ENCODE measurements at places on chromosomes 1 and 21.
A peak's percentile ranks its signal among the peaks of the same experiment; 100 is the strongest.

DNA sequence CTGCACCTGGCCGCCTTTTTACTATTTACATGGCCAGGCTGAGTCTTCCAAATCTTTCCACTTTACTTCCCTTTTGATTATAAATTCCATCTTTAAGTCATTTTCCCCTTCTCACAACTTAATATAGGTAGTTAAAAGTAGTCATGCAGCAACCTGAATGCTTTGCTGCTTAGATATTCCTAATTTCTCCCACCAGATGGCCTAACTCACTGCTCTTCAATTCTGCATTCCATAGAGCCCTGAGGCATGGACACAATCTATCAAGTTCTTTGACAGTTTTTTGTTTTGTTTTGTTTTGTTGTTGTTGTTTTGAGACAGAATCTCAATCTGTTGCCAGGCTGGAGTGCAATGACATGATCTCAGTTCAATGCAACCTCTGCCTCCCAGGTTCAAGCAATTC lies 21.7 kb upstream of the FAAH start:
- no peak for DNase-seq

- DNase-seq: no peak
These were observed 17.0 kb upstream of the RUNX3 start for GRCh38 chr1:24946861-24947658.

DNA sequence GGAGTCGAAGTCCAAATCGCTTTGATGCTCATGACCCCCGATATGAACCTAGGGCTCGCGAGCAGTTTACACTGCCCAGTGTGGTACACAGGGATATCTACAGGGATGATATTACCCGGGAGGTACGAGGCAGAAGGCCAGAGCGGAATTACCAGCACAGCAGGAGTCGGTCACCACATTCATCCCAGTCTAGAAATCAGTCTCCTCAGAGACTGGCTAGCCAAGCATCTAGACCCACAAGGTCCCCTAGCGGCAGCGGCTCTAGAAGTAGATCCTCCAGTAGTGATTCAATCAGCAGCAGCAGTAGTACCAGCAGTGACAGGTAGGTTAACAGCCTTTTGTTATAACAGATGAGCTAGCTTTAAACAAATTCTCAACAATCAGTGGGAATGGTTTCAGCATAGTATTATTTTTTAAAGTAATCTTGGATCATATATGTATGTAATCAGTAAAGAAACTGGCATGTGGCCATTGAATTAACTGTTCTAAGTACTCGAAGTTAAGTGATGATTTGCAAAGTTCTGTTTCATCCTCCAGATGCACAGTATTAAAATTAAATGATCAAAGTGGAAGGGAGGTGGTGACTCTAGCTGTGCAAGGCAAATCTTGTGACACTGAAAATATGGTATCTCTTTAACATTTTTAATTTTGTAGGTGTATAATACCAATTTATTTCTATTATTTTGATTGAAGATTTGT lies 29.0 kb downstream of the SPEN start:
- no peak for DNase-seq

GRCh38 chr1:30929135-30929889 lies 20.8 kb upstream of the SDC3 start:
- DNase-seq: no peak

DNA sequence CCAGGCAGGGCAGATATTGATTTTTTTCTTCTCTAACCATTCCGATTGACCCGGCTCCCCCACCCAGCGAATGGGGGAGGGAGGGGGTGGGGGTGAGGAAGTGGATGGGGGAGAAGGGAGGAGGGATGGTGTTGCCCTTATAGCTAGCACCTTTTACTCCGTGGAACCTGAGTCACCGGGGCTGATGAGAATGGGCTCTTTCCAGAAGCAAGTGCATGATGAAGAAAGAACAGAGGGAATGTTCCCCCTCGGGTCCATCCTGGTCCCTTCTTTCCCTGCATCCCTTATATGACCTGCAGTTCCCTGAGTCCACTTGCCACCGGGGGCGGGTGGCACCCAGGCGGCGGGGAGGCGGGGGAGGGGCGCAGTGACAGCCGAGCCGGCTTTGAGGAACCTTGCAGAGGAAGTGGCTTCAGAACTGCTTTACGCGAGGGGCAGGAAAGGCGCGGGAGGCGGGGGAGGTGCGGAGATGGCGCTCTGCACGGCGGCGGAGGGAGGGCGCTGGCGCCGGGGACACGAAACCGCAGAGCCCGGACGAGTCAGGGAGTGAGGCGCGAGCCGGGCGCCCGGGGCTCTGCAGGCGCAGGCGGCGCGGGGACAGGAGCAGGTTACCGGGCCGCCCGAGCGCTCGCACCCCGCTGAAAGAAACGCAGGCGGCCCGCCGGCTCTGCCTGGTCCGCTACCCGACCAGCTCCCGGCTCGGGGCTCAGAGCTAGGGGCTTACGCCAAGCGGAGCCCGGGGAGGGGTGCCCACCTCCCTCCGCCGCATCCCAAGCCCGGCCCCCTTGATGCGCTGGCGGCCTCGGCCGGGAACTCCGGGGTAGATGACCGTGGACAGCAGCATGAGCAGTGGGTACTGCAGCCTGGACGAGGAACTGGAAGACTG lies 49.7 kb downstream of the RASSF5 start:
- DNase-seq: peak; percentile 56

GRCh38 chr21:33388188-33388587 lies 15.0 kb upstream of the IFNGR2 start:
- no peak for DNase-seq

- no peak for DNase-seq
These were observed 3.6 kb downstream of the ECM1 start for GRCh38 chr1:150511551-150511950.

DNA sequence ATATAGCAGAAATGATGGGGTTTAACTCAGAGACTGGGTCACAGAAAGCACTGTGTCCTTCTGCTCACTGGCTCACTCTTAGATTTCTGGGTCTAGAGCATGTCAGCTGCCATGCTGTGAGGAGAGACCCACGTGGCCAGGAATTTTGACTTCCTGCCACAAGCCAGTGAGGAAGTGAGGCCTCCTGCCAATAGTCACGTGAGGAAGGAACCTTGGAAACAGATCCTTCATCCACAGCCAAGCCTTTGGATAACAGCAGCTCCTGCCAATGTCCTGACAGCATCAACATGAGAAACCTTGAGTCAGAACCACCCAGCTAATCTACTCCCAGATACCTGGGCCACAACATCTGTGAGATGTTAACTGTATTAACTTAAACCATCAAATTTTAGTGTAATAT lies 114.5 kb upstream of the PLPPR5 start:
- no peak for DNase-seq

GRCh38 chr1:161082996-161083747 lies 6.2 kb downstream of the NECTIN4 start:
- no peak for DNase-seq

GRCh38 chr1:167913895-167914496 lies at the start of gene ADCY10:
ADCY10 (minus strand) TSS chr1:167914134; CDS start chr1:167905140, 8,994 bp downstream.
- DNase-seq: no peak

- no peak for DNase-seq
These were observed 171.8 kb upstream of the IVNS1ABP start for GRCh38 chr1:185488808-185489207.

DNA sequence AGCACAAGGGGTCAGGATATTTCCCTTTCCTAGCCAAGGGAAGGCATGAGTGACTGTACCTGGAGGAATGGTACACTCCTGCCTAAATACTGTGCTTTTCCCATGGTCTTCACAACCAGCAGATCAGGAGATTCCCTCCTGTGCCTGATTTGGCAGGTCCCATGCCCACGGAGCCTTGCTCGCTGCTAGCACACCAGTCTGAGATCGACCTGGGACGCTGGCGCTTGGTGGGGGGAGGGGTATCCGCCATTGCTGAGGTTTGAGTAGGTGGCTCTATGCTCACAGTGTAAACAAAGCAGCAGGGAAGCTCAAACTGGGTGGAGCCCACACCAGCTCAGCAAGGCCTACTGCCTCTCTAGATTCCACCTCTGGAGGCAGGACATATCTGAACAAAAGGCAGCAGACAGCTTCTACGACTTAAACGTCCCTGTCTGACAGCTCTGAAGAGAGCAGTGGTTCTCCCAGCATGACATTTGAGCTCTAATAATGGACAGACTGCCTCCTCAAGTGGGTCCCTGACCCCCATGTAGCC lies 486.0 kb upstream of the CHRM3 start:
- no peak for DNase-seq

DNA sequence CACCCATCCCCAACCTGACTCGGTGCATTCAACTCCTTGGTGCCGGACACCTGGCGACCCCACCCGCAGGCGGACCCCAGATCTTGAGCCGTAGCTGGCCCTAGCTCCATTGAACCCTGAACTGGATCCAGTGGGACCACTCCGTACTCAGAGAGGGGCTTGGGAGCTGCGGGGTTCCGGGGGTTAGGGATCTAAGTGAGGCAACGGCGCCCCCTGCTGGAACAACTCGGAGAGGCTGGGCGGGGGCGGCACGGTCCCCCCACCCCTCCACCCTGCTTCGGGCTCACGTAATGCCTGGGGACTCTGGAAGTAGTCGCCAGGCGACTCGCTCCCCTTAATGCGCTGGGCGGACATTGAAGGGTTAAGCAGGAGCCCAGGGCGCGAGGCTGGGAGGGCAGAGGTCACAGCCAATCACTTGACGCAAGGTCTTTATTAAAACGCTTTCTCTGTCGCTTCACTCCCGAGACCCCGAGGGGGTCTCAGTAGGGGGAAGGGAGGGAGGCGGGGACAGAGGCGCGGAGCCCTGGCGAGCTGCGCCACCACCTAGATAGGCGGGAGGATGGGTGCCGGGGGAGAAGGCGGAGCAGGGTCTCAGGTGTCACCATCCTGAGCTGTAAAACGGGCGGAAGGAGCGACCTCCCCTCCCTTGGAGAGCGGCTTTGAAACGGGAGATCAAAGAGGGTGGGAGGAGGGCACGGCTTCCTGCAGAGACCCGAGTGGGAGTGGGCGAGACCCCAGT lies 704 bp upstream of the CRABP2 start:
- peak; percentile 81 for DNase-seq

DNA sequence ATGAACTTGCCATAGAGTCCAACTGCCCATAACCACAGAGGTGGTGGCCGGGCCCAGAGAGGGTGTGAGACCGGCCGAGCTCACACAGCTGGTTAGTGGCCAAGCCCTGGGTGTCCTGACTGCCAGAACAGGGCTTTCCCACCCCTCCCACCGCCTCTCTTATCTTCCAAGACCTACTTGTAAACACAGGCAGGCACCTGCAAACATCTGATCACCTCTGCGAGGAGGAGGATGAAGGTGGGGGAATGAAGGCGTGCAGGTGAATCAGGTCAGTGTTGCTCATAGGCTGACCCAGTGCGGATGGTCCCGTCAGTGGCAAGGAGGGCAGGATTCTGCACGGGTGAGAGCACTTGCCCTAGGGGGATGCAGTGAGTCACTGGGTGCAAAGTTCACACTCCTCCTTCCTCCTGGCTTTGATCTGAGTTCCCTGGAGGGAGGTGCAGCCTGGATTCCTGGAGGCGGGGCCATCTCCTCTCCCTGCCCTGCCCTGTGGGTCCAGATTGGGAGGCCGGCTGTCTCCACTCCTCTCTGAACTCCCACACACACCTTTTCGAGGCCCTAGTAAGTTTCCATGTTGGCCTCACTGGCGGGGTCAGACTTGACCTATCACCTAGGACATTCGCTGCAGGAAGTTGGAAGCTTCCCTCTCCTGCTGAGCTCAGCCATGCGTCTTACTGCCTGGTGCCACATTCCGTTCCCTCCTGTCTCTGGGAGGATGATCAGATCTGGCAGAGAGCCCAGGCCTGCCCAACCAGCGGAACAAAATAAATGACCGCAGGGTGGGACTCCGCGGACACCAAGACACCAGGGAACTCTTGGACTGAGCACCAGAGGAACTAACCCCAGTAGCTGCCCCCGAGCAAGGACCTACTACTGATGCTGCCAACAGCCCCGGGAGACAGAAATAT lies 7.3 kb downstream of the UQCRHL start:
- DNase-seq: peak; percentile 50

DNA sequence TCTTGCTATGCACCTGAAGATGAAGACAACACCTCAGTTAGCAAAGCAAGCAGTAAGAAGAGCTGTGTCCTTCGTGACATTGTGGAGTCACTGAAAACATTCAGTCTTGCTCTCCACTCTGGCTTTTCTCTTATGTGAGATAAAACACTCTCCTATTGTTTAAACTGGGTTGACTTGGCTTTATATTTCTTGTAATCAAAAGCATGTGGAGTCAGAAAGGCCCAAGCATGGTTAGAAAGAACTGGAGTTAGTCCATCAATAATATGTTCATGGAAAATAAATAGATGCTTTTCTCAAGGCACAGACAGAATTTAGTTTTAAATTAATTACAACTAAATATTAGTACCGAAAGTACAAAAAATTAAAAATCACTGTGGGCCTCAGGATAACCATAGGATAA lies 61.7 kb downstream of the UBE2U start:
- no peak for DNase-seq

DNA sequence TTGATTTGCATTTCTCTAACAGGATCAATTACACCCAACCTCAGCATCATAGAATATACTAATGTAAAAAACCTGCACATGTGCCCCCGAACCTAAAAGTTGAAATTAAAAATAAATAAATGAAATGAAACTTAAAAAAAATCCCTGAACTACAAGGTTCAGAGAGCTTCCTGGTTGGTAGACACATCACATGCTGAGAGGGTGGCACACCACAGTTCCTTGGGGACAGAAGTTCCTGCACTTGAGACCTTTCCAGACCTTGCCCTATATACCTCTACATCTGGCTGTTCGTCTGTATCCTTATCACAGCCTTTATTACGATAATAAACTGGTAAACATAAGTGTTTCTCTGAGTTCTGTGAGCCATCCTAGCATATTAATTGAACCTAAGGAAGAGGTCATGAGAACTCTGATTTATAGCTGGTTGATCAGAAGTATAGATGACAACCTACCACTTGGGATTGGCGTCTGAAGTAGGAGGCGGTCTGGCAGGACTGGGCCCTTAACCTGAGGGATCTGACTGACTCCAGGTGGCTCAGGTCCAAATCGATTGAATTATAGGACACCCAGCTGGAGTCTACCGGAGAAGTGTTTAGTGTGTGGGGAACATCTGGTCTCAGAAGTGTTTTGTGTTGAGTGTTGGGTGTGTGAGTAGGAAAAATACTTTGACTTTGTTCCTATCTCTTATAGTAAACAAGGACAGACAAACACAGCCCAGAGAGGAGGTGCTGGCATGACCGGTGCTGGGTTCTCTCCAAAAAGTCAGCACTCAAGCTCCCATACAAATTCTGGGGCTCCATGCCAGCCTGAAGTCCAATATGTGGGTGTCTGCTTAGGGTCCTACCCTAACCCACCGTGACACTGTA lies 19.0 kb downstream of the C1orf115 start:
- no peak for DNase-seq

- DNase-seq: no peak
These were observed 84.6 kb upstream of the TLR5 start for GRCh38 chr1:223227486-223228196.

GRCh38 chr1:82991569-82991968 lies 1007.4 kb downstream of the TTLL7 start:
- DNase-seq: no peak

GRCh38 chr21:34343347-34343746 lies 20.5 kb upstream of the KCNE2 start:
- no peak for DNase-seq

DNA sequence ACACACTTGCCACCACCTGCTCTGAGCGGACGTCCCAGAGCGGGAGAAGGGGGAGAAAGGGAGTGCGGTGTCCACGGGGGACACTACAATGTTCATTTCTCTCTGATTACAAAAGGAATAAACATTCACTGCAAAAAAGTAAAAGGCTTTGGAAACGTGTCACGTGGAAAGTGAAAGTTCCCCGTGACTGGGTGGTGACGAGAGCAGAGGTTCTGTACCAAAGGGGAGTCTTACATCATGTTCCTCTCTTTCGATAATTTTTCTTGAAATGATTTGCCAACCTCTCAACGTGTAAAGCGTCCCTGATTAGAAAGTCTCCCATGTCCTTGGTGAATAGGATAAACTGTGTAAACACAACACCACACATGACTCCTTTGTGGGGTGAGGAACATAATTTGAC lies 22.0 kb upstream of the PRDM15 start:
- DNase-seq: no peak

Data from renal cortex interstitium (tissue), 15 donors.